Left cardiac atrium (tissue), 4 donors: ENCODE measurements at places on chromosomes 16 and 17.

GRCh38 chr17:326010-326621, 26.5 kb downstream of the RPH3AL start:
- no peak for DNase-seq

DNA sequence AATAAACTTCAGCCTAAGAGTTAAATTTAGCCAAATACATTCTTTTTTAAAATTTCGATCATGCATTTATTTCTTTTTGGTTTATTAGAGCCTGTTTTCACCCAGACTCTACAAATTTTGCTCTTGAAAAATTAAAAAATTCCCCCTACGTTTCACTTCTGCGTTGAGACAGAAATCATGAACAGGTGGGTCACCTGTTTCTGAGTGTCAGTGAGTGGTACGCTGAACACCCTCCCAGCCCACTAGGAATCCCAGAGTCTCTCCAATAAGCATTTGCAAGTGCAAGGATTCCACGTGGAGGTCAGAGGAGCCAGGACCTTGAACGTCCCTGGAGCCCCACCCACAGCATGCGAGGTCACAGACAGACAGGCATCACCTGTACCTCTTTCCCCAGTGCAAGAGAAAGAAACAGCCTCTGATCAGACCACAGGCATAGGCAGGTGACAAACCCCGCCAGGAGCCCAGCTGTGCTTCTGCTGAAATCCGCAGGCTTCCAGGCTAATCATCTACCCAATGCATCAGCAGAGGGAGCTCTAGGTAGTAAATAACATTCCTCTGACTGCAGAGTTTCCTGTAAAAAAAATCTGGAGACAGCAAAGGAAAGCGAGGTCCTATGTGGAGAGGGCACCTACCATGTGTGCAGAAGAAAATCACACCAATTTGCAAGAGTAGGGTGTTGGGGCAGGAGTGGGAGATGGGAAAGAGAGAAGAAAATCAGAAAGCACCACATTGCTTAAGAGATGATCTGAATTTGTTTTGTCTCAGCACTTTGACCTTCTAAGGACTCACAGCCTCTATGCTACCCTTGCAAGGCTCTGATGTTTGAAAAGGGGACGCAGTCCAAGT, 5.9 kb upstream of the XYLT1 start:
- no peak for DNase-seq

- peak; percentile 65 for DNase-seq
Observed at GRCh38 chr17:31008374-31009041, 37.7 kb downstream of the RNF135 start.

DNA sequence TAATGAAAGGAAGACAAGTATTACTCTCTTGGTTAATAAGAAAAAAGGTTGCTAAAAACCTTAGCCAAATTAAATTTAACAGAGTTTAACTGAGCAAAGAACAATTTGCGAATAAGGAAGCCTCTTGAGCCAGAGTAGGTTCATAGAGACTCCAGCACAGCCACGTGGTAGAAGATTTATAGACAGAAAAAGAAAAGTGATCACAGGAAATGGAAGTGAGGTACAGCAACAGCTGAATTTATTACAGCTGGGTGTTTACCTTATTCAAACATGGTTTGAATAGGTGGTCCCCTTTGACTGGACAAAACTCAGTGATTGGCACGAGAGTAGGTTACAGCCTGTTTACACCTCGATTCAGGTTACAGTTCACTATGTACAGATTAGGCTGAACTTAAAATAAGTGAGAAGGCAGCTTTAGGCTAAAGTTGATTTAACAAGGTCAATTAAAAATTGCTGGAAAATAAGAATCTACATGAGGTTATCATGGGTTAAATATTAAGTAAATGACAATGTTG, 3.3 kb upstream of the CCL15 start:
- no peak for DNase-seq

DNA sequence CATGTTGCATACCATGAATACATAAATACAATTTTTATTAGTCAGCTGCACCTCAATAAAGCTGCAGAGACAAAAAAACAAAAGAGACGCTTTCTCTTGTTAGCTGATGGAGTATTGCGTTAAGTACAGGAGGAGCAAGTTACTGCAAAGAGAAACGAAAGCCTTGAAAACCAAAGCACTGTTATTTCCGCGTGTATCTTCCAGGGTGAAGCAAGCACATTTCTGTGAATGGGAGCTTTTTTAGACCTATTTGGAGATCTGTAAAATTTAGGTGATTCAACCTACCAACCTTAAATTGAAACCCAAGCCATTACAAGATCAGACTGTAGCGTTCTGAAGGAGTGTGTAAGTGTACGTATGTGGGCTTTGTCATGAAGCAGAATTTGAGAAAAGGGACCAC, 390.4 kb downstream of the SOX9 start:
- no peak for DNase-seq
